Activated T-helper 2 cell treated with anti-CD3 and anti-CD28 coated beads, Interferon-gamma antibody, Interleukin-2, Interleukin-4, amounts not matched to agents 10 μg/mL and 5 μg/mL and 100 μg/mL, durations not matched to agents 14 hours and 24 hours and 36 hours (primary cell): ENCODE measurements at places on chromosomes 2 and 18. TPM values are rescaled to one million over a fixed set of nuclear protein-coding genes. Genes with fewer than 3 reads are reported as not detected.

PSTPIP2 gene
- 36.8 and 39.0 TPM in 2 replicates for total RNA-seq

DNA sequence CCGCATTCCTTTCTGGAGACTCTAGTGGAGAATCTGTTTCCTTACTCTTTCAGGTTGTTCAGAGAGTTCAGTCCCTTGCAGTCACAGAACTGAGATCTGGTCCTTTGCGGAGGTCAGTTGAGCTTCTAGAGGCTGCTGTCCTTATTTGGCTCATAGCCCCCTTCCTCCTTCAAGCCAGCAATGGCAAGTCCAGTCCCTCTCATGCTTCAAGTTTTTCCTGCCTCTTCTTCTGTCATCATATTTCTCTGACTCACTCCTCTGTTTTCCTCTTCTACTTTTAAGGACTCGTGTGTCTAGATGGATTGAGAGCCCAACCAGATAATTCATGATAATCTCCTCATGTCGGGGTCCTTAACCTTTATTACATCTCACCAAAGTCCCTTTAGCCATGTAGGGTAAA lies 173.5 kb upstream of the FOSL2 start:
- DNase-seq = no peak
- H3K4me1 ChIP-seq = peaks cover 9% of the 10 kb centered on the region
- H3K27ac ChIP-seq = no peak overlapping the region
- H3K4me3 ChIP-seq = no peak overlapping the region
- no peaks in the 10 kb centered on the region for H3K36me3 ChIP-seq
- H3K27me3 ChIP-seq = no peaks in the 10 kb centered on the region

DNA sequence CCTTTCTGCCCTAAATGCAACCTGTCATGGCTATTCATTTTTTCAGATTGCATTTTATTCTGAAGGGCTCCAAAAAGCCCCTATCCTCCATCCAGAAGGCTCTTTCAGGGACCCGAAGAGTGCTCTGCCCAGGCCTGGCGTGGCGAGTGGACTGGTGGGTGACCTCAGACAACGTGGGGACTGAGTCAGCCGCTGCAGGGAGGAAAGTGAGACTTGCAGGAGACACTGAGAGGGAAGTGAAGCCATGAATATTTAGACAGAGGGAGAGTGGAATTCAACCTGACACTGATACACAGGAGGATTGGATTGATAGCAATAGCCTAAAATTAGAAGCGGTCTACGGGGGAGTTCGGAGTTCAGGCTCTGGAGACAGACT lies 63.6 kb upstream of the SIX2 start:
- no peak overlapping the region for H3K4me3 ChIP-seq
- H3K27me3 ChIP-seq = peaks cover 1% of the 10 kb centered on the region
- DNase-seq = no peak
- no peaks in the 10 kb centered on the region for H3K36me3 ChIP-seq
- H3K4me1 ChIP-seq = no peaks in the 10 kb centered on the region
- no peak overlapping the region for H3K27ac ChIP-seq

BUB1 gene
- total RNA-seq = 68.4 and 74.4 TPM in 2 replicates

DNA sequence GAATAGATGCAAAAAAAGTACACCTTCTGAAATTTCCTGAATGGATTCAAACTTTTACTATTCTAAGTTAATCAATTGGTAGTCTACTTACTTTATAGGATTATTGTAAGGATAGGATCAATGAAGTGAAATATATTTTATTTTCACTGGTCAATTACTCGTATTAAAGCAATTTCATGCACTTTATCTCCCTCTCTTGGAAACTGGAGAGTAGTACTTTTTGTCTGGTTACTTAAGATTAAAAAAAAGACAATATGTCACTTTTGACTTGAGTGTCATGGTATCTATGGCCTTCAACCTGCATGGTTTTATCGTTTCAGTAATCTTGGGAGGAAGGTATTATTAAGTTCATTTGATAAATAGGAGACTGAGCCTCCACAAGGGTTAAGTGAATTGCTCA lies 1.0 kb upstream of the KYNU start:
- no peaks in the 10 kb centered on the region for H3K4me1 ChIP-seq
- no peak for DNase-seq
- H3K27ac ChIP-seq = no peak overlapping the region
- H3K4me3 ChIP-seq = no peak overlapping the region

GRCh38 chr18:55593888-55594287 lies 5.9 kb upstream of the TCF4 start:
- no peaks in the 10 kb centered on the region for H3K36me3 ChIP-seq
- no peak overlapping the region for H3K27ac ChIP-seq
- no peaks in the 10 kb centered on the region for H3K27me3 ChIP-seq
- H3K4me3 ChIP-seq = no peak overlapping the region
- DNase-seq = no peak
- peaks cover 8% of the 10 kb centered on the region for H3K4me1 ChIP-seq

CGREF1 gene
- 8.1 and 9.0 TPM in 2 replicates for total RNA-seq

DNA sequence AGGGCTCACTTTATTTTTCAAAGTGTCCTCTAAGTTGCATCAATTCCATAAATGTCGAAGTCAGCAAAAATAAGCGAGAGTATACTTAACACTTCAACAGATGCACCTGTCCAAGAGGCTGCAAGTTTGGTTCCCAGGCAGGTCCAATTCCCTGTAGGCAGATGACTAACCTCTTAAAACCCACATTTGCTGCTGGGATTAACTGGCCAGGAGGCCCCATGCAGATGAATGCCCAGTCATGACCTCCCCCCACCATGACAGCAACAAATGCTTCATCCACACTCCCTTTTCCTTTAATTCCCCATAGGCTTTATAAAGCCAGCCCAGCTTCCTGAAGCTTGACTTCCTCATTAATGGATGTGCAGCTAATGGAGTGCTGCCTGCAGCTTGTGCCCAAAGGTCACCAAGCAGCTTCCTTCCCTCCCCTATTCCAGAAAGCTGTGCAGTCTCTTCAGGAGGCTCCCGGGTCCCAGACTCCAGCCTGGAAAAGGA lies 35.7 kb downstream of the REEP1 start:
- no peak for DNase-seq
- H3K27ac ChIP-seq = no peak overlapping the region
- no peak overlapping the region for H3K4me3 ChIP-seq
- peaks cover 47% of the 10 kb centered on the region for H3K27me3 ChIP-seq
- no peaks in the 10 kb centered on the region for H3K36me3 ChIP-seq
- no peaks in the 10 kb centered on the region for H3K4me1 ChIP-seq

DNA sequence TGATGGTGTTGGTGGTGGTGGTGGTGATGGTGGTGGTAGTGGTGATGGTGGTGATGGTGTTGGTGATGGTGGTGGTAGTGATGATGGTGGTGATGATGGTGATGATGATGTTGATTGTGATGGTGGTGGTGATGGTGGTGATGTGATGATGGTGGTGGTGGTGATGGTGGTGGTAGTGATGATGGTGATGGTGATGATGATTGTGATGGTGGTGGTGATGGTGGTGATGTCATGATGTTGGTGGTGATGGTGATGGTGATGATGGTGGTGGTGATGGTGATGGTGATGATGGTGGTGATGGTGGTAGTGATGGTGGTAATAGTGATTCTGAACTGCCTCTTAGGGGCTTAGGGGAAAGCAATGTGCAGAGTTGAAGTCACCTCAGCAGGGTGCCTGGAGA lies 760.7 kb downstream of the GALR1 start:
- H3K27ac ChIP-seq = no peak overlapping the region
- no peaks in the 10 kb centered on the region for H3K36me3 ChIP-seq
- no peak overlapping the region for H3K4me3 ChIP-seq
- no peaks in the 10 kb centered on the region for H3K4me1 ChIP-seq

MAB21L4 gene
- not detected in 2 replicates for total RNA-seq

- peak overlapping the region; percentile 74 for H3K27ac ChIP-seq
- H3K4me3 ChIP-seq = peak overlapping the region; percentile 49
- DNase-seq = no peak
- H3K4me1 ChIP-seq = peaks cover 26% of the 10 kb centered on the region
- H3K36me3 ChIP-seq = peaks cover 19% of the 10 kb centered on the region
These were observed 7.7 kb downstream of the RAB27B start for GRCh38 chr18:54835944-54836343.

- peak overlapping the region; percentile 74 for H3K27ac ChIP-seq
- no peaks in the 10 kb centered on the region for H3K27me3 ChIP-seq
- H3K4me3 ChIP-seq = peak overlapping the region; percentile 87
- peaks cover 69% of the 10 kb centered on the region for H3K36me3 ChIP-seq
- no peak for DNase-seq
These were observed 1.8 kb downstream of the DPP4 start for GRCh38 chr2:162072181-162072702.

RASGRP3 gene
- total RNA-seq = 1.5 and 2.5 TPM in 2 replicates

GRCh38 chr18:44764863-44765262 lies 84.2 kb downstream of the SETBP1 start:
- no peak overlapping the region for H3K27ac ChIP-seq
- no peak overlapping the region for H3K4me3 ChIP-seq
- peaks cover 27% of the 10 kb centered on the region for H3K36me3 ChIP-seq
- no peak for DNase-seq
- H3K4me1 ChIP-seq = peaks cover 14% of the 10 kb centered on the region
- peaks cover 3% of the 10 kb centered on the region for H3K27me3 ChIP-seq

DNA sequence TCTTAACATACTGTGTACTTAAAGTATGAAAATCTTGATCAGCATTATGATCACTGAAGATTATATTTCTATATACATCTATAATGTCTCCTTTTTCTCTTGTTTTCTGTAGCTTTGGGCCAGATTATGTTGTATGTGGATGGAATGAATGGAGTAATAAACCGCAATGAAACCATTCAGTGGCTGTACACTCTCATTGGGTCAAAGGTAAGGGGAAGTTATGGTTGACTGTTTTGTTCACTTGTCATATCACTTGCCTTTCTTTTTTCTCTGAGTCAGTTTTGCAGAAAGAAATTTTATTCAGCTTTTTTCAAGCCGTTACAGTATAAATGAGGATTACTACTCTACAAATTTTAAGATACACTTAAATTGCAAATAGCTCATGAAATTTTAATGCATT lies 252.5 kb downstream of the TPGS2 start:
- DNase-seq = no peak
- peaks cover 6% of the 10 kb centered on the region for H3K27me3 ChIP-seq
- H3K36me3 ChIP-seq = no peaks in the 10 kb centered on the region
- peaks cover 2% of the 10 kb centered on the region for H3K4me1 ChIP-seq
- H3K27ac ChIP-seq = no peak overlapping the region

TIA1 gene
- 113 TPM in 2 replicates for total RNA-seq

RBM44 gene
- 0.92 and 1.0 TPM in 2 replicates for total RNA-seq

SNORC gene
- 1.9 and 3.2 TPM in 2 replicates for total RNA-seq

EFEMP1 gene
- total RNA-seq = not detected in 2 replicates

ANKMY1 gene
- total RNA-seq = 23.7 and 25.1 TPM in 2 replicates

ERFE gene
- total RNA-seq = 0.46 and 1.1 TPM in 2 replicates

SMC6 gene
- 30.1 and 30.3 TPM in 2 replicates for total RNA-seq

DNA sequence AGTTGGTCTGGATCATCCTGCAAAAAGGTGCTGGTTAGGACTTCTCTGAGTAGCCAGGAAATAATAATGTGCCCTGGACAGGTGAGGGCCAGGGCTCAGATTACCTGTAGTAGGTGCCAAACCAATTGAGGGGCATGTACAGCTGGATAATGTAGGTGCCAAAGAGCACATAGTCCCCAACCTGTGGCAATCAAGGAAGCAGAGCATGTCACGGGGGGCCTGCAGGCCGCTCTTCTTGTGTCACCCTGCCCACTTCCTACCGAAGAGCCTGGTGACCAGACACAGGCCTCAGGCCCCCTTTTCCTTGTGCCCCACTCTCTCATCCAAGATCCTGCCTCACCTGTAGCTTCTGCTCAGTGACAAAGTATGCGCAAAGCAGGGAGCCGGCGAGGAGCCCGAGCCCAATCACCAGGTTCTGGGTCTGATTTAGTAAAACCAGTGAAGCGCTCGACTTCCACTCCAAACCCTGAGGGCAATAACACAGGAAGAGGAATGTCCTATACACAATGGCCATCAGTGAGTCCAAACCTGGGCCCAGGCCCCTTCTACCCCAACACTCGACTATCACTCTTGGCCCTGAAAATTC lies 5.2 kb downstream of the ABCB6 start:
- no peak overlapping the region for H3K27ac ChIP-seq
- H3K36me3 ChIP-seq = peaks cover 68% of the 10 kb centered on the region
- H3K4me1 ChIP-seq = peaks cover 39% of the 10 kb centered on the region

GRCh38 chr2:151182899-151183809 lies 78.5 kb downstream of the RBM43 start:
- H3K27ac ChIP-seq = no peak overlapping the region
- H3K4me3 ChIP-seq = no peak overlapping the region
- no peak for DNase-seq
- no peaks in the 10 kb centered on the region for H3K36me3 ChIP-seq
- H3K4me1 ChIP-seq = no peaks in the 10 kb centered on the region
- H3K27me3 ChIP-seq = no peaks in the 10 kb centered on the region

DNA sequence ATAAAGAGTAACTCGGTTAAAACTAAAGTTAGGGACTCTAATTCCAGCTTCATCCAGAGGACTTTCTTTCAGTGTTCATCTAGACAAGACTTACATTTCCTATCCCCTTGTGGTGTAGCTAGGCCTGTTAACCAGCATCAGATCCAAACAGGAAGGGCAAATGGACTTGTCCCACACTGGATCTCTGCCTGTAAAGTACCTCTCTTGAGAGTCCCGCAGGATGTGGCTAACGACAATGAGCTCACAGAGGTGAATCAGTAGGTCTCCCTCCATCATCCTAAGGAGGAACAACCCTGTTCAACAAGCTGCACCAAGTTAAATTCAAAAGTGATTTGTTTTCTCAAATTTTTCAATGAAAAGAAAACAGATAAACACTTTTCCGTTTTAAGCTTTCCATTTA lies 412.3 kb upstream of the RGPD4 start:
- H3K36me3 ChIP-seq = no peaks in the 10 kb centered on the region
- no peak overlapping the region for H3K27ac ChIP-seq
- DNase-seq = no peak
- H3K4me1 ChIP-seq = no peaks in the 10 kb centered on the region

EMILIN1 gene
- total RNA-seq = 0.87 and 0.94 TPM in 2 replicates

GALNT5 gene
- total RNA-seq = not detected in 2 replicates

DNA sequence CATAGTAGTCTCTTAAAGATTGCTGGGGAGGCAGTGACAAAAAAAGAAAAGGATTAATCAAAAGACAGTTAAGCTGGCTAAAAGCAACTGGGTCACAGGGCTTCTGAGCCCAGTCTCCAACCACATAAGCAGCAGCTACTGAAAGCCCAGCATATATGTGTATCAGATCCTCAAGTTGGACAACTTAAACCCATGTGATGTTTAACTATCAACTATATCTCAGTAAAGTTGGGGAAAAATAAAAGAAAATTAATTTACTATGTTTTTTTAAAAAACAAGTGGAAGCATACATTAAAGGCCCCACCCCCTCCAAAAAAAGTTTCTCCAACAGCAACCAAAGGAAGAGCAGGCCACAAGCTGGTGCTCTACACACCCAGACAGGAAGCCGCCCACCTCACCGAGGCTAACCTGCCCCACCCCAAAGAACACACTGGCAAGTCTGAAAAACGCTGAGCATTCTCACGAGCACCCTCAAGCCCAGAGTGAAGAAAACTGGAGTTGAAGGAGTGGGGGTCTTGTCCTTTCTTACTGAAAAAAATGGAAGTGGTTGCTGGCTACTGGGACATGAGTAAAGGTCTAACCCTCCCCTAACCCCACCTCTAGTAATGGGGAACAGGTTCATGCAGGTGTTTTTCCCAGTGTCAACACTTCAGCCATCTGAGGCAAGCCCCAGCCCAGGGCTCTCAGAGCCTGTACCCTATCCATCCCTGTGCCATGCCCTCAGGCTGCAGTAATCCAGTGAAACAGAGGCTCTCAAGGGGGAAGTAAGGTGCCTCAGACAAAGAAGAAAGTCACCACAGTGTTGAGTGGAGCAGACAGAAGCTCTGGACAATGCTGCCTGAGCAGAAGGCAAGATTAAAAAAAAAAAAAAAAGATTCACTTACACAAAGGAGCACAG lies 106.3 kb downstream of the GYPC start:
- H3K36me3 ChIP-seq = no peaks in the 10 kb centered on the region
- no peak overlapping the region for H3K27ac ChIP-seq
- DNase-seq = peak; percentile 31
- peaks cover 28% of the 10 kb centered on the region for H3K4me1 ChIP-seq
- peak overlapping the region; percentile 32 for H3K4me3 ChIP-seq
- peaks cover 24% of the 10 kb centered on the region for H3K27me3 ChIP-seq

NAT8 gene
- total RNA-seq = not detected in 2 replicates

- no peaks in the 10 kb centered on the region for H3K27me3 ChIP-seq
- no peaks in the 10 kb centered on the region for H3K4me1 ChIP-seq
- no peaks in the 10 kb centered on the region for H3K36me3 ChIP-seq
- DNase-seq = no peak
These were observed 273.5 kb downstream of the CALCRL start for GRCh38 chr2:187174582-187174981.
